Activated naive CD4-positive, alpha-beta T cell treated with Interleukin-2 at 50 U/mL for 16 hours (primary cell): ENCODE measurements at places on chromosomes 2 and 18.

GRCh38 chr2:112310906-112311305, 35.5 kb downstream of the ZC3H6 start:
- no peak for DNase-seq

DNA sequence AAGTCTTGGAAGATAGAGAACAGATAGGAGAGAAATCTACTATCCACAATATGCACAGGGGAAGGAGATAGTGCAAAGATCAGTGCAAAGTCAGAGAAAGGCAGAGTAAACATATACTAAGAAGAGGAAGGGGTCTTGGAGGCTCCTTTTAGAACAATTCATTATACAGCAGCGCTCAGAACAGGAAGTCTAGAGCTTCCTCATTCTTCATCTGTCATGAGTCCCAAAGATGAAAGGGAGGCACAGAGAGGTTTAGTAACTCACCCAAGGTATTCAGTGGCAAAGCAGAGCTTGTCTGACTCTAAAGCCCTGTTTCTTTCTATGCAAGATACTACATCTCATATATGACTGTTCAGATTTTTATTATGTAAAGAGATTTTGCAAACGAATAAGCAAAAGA, 1.4 kb downstream of the SP110 start:
- no peak for DNase-seq

- DNase-seq, result peak; percentile 79
Observed at GRCh38 chr18:12038639-12039539, 54.8 kb upstream of the ANKRD62 start.

DNA sequence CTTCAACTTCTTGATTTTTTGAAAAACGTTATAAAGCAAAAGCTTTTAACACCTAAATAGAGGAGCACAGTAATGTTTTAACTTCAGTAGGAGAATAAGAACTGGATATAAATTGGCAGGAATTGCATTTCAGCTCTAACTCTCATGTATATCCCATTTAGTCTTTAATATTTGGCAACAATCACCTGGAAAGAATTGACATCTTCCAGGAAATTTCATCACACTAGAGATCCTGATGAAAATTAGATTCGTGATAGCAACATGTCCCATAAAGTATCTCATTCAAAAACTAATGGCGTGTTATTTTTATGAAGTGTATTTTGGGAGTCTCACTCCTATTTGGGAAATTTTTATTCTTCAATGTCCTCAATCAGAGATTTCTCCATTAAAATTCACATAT, 131.1 kb upstream of the DNAJC10 start:
- DNase-seq, result no peak

- no peak for DNase-seq
Observed at GRCh38 chr2:8312221-8312620, 369.6 kb upstream of the ID2 start.

- no peak for DNase-seq
Observed at GRCh38 chr18:4789506-4789905, 334.4 kb upstream of the DLGAP1 start.

DNA sequence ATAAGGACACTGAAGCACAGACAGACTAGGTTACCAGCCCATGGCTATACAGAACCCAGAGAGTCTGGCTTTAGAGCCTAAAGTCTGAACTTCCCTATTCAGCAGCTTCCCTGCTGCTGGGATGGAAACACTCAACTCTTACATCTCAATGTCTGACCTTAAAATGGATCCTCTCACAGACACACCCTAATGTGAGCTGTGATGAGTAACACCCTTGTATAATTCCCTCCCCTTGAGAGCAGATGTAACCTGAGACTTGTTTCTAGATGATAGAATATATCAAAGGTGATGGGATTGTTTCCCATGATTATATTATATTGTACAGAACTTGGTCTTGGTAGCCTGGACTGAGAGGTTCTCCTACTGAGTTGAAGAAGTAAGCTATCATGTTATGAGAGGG, 577.1 kb upstream of the KLHL29 start:
- no peak for DNase-seq

DNA sequence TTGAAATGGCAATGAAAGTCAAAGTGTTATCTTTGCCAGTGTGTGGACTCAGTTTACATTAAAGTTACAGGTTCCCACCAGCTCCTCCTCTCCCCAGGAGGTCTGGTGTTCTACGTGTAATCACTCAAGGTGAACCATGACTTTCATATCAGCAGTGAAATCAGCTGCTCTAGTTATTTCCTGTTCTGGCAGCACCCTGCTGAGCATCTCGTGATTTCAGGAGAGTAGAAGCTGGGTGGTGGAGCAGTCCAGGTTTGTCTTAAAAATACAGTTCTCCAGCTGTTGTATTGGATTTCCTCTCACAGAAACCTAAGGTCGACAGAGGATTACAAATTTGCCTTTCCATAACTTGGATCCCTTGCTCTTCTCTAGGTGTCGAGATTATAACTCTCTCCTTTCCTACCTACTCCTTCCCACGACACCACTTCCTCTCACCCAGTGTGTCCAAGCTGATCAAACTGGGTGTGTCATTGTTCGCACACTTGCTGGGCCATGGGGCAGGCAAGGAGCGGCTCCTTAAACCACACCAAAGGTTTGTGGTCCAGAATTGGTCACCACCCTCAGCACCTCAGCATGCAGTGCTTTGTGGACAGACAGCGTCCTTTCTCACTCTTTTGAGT, 13.0 kb upstream of the ARHGAP25 start:
- peak; percentile 27 for DNase-seq

- DNase-seq, result no peak
Observed at GRCh38 chr2:105737980-105738657, 6.6 kb upstream of the NCK2 start.

DNA sequence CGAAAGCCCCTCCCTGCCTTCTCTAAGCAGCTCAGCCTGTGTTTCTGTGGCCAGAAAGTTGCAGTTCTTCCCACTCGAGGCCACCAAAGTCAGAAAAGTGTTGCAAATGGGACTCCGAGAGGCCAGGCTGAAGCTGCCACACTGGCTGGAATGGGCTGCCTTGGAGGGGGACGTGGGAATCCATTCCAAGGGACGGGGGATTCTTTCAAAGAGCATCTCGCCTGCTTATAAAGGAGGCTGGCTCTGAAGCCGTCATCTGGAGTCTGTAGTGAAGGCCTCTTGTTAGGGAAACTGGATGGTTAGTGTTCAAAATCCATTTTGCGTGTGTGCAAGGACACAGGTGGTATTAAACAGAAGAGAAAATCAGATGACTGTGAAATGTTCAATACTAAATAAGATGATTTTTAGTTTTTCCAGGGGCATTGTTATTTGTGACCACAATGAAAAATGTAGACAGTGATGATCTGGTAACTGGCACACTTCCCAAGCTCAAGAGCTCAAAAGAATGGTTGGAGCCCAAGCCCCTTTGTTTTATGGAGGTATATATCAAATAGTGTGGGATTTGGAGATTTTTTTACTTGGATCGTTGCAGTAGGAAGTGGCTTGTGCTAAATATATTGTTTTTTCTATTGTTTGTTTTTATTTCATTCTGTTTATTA, 782 bp downstream of the FAM228B start:
- DNase-seq, result no peak

DNA sequence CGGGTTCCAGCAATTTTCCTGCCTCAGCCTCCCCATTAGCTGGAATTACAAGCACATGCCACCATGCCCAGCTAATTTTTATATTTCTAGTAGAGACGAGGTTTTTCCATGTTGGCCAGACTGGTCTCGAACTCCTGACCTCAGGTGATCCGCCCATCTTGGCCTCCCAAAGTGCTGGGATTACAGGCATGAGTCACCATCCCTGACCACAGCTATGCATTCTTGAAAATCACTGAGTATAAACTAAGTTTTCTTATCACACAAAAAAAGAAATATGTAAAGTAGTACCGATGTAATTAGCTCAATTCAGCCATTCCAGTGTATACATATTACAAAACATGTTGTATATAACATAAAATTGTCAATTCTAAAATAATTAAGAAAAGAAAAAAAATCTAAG, 232.7 kb downstream of the MBD2 start:
- no peak for DNase-seq

- DNase-seq, result no peak
Observed at GRCh38 chr2:12804091-12804856, 87.5 kb downstream of the TRIB2 start.
